ENCODE measurements at places on chromosomes 1 and 21. TPM values are rescaled to one million over a fixed set of nuclear protein-coding genes. Genes with fewer than 3 reads are reported as not detected.

GRCh38 chr1:98468111-98468717 is 193.3 kb upstream of the SNX7 start:
- DNase-seq = no peak

- no peak for DNase-seq
These were observed 6.3 kb downstream of the TTC3 start for GRCh38 chr21:37079211-37079824.

DNA sequence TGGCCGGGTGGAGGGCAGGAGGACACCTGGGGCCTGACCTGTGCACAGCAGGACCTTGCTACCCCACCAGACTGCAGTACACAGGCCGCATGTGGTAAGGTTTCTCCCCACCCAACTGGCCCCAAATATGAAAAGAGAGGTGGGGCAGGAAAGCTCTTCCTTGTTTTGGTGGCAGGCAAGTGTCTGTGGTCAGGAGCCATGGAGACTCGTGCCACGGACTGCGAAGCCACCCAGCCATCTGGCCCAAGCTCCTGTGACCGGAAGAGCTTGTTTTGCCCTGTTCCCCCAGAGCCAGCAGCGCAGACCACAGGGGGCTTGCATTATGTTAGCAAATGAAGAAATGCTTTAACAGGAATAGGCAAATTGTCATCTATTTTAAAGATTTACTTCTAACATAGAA is 54.9 kb downstream of the OLIG1 start:
- no peak for DNase-seq

- no peak for DNase-seq
These were observed 2.1 kb upstream of the DNMT3L start for GRCh38 chr21:44263768-44264167.

- no peak for DNase-seq
These were observed 348.7 kb upstream of the NR5A2 start for GRCh38 chr1:199678771-199679170.

GRCh38 chr1:109466452-109467300 is at the start of gene SYPL2:
Gene SYPL2, plus strand, starts transcription at chr1:109466546. Its CDS starts 298 bp downstream, at chr1:109466844.
- DNase-seq = peak; percentile 50

DNA sequence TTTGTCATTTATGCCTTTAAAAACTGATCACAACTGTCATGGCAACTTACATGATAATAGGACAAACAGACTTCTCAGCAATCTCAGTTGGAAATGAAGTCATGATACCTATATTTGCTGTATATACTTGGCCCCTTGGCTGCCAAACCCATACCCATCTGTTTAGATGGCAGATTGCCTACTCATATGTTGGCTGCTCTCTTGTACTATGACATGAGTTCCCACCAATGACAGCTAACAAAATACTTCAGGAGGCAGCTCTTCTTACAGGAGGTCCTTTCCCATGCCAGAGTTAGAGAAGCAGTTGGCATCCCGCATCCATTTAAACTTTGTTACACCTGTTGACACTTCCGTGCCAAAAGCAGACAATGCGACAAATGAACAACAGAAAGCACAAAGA is 603.1 kb upstream of the ADGRL2 start:
- DNase-seq = no peak

GRCh38 chr1:168529518-168529917 is 14.3 kb downstream of the XCL2 start:
- no peak for DNase-seq

GRCh38 chr1:184161071-184161698 is 109.7 kb downstream of the TSEN15 start:
- DNase-seq = no peak

DNA sequence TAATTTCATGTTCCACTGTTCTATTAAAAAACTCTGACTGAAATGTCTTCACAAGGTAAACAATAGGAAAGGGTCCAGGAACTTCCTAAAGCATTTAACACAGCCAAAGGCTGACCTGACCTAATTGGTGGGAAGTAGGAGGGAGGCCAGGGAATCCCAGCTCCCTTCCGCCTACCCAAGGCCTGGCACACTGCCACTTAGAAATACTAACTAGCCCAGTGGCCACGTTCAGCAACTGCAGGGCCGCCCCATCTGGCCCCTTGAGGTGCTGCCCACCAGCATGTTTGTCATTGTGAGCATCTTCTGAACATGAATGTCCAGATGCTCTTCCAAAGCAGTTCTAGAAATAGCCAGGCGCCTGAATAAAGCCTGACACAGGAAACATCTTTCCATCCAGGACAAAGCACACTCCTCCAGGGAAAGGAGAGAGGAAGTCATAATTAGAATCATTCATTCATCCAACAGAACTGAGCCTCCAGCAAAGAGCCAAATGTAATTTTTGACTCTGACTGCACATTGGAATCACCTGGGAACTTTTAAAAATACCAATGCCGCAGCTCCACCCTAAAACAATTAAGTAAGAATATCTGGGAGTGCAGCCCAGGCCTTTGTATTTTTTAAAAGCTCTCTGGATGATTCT is 44.6 kb upstream of the BCL9 start:
- no peak for DNase-seq

- DNase-seq = no peak
These were observed 45.6 kb downstream of the PBX1 start for GRCh38 chr1:164604541-164604940.

DNA sequence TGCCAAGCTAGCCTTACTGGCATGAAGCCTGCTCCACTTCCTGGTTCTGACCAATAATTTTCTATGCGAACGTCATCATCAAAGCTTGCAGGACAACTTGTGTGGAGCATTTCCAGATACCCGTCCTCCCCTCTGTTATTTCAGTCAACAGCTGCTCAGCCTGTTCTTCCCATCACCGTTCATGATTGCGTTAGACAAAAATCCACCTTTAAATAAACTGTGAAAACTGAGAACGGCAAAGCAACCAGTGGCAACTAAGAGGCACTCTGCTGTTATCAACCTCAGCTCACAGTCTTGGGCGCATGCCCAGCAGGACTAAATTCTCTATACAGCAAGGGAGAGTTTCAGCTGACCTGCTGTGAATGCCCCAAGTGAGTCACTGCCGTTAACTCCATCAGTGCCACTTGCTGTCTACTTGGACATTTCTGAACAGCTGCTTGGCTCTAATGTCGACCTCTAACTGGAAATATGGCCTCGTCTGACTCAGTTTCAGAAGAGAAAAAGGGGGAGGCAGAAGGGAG is 207.4 kb upstream of the RUNX1 start:
- no peak for DNase-seq

DNA sequence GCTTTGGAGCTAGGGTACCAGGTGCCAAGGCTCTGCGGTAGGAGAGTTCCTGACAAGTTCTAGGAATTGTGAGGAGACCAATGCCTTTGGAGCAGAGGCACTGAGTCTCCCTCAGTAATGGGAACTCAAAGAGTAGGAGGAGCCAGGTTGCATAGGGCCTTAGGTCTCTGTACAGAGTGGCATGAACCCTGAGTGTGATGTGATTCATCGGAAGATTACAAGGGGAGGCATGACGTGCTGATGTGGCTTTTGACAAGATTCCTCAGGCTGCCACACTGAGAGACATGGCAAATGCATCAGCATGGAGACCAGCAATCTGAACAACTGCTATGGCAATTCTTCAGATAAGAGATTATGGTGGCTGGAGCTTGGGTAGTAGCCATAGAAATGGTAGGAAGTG is 94.6 kb upstream of the SLC44A3 start:
- no peak for DNase-seq

DNA sequence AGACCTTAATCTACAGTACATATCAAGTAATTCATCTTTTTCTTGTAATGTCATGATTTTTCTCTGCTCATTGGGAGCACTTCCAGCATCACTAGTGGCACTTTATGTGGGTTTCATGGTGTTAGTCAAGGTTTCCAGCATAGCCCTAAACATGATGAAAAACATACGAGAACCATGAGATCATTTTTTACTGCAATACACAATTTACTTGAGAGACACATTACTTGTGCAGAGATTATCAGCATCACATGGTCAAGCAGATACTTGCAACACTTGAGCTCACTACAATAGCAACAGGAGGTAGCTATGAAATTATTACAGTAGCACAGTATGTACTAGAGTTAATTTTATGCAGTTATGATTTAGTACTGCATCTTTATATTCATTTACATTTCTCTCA is 36.4 kb downstream of the ITGB3BP start:
- no peak for DNase-seq

- DNase-seq = no peak
These were observed 2.0 kb upstream of the RCC2 start for GRCh38 chr1:17441265-17441992.

DNA sequence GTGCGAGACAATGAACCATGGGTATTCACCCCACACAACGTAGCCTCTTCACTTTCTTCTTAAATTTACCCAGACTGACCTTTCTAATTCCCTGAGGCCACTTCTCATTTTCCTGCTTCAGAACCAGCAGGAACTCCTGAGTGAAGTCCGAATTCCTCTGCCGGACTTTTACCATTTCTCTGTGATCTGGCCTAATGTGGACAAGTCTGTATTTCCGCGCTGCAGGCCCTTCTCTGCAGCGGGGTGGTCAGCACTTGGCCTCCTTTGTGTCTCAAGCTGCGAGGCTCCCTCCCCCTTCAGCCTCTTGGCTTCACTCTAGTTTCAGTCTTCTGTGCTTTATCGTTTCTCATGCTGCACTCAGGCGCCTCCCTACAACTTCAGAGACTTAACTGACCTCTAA is 9.4 kb upstream of the CTBS start:
- DNase-seq = no peak

GRCh38 chr1:38512789-38513188 is 346.8 kb downstream of the RRAGC start:
- DNase-seq = no peak

GRCh38 chr1:160664573-160665051 is 17.8 kb upstream of the SLAMF1 start:
- DNase-seq = no peak

DNA sequence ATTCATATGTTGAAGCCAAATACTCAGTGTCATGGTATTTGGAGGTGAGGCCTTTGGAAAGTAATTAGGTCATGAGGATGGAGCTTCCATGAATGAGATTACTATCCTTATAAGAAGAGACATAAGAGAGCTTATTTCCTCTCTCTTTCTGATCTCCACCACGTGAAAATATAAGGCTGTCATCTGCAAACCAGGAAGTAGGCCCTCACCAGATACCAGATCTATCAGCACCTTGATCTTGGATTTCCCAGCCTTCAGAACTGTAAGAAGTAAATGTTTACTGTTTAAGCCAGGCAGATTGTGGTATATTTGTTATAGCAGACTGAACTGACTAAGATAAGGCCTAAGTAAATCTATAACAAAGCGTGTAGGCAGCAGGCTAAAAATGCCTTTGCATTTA is 25.3 kb downstream of the RBM11 start:
- DNase-seq = no peak

DNA sequence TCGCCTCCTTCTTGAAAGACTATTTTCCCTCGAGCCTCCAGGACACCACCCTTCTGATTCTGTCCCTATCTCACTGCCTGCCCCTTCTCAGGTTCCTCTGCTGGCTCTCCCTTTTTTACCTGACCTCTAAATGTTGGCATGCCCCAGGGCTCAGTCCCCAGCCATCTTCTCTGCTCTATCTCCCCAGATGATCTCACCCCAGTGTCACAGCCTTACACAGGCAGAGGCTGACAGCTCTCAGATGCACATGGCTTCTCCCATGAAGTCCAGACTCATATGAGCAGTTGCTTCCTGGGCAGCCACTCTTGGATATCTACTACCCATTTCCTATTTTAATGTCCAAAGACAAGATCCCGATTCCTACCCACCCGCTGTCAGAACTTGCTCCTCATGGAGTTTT is 37.5 kb downstream of the RXRG start:
- no peak for DNase-seq

- no peak for DNase-seq
These were observed 28.6 kb upstream of the ZFP69B start for GRCh38 chr1:40421431-40422384.

DNA sequence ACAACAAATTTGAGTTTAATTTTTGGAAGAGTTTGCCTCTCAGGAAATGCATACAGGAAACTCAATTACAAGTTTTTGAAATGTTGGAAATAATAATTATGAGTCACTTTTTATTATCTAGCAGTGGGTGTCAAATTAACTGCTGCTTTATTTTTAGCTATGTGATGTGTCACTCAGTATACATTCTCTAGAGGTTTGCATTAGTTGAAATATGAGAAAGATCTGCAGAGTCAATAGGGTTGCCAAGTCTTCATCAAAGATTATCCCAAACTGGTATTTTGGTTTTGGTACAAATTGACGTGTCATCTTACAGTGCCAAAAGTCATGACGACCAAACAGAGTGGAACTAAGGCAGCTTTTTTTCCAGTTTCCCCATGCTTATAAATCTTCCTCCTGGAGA is 54.3 kb upstream of the DIPK1A start:
- no peak for DNase-seq

DNA sequence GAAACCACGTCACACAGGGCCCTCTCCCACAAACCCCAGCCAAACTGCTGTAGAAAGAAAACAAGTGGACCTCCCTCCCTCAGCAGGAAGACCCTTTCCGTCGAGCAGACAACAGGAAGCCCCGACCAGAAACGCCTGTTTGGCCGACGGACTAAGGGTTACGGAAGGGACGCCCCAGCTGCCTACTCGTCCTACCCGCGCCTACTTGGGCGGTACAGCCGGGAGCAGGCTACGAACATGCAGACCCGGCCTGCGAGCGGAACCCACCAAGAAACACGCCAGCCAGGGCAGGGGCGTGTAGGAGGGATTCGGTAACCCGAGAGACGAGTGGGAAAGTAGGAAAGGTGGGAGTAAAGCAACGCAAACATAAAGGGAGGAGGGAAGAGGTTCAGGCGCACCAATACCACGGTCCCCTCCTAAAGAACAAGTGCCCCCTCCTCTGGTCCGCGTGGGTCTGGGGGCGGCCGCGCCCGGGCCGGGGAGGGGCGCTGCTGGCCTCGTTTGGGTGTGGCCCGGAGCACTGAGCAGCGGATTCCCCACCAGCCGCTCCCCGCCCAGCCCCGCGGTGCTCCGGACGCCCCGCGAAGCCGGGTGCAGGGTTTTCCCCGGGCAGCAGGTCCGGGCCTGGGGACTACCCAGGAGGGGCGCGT is 450 bp downstream of the S100A10 start:
- DNase-seq = peak; percentile 52

FGR gene
- 1.4 TPM for total RNA-seq

OPRD1 gene
- not detected for total RNA-seq

PLEKHN1 gene
- total RNA-seq = 0.56 TPM

NES gene
- not detected for total RNA-seq

ZNF593OS gene
- total RNA-seq = not detected

ECE1 gene
- 55.0 TPM for total RNA-seq

CFAP57 gene
- not detected for total RNA-seq

PAPPA2 gene
- total RNA-seq = not detected

SEC16B gene
- not detected for total RNA-seq

KLHL21 gene
- 33.3 TPM for total RNA-seq

TTLL10 gene
- not detected for total RNA-seq
